ENCODE measurements at places on chromosomes 16 and 17.

DNA sequence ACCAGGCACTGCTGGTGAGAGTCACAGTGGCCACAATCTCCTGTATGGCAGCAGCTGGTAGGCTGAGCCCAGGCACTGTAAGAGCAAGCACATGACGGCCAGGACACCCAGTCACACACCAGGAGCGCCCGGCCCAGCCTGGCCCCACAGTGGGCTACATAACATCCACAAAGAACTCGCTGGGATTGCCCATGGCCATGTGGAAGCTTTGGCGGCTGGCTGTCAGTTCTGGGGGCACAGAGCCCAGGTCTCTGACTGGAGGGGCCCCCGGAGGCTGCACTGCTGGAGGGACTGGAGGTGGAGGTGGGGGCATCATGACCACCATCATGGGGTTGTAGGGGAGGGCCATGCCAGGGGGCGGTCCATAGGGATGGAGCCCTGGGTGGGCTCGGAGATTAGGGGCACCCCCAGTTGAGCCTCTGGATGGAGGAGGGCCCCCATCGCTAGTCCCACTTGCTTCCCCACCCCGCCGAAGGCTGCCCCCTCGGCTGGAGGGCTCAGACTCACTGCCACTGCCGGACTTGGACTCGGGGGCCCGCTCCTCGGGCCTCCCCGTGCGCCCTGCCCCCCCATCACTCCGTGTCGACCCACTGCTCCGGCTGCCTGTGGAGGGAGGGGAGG is 6.1 kb downstream of the ACADVL start:
- DNase-seq, result no peak

DNA sequence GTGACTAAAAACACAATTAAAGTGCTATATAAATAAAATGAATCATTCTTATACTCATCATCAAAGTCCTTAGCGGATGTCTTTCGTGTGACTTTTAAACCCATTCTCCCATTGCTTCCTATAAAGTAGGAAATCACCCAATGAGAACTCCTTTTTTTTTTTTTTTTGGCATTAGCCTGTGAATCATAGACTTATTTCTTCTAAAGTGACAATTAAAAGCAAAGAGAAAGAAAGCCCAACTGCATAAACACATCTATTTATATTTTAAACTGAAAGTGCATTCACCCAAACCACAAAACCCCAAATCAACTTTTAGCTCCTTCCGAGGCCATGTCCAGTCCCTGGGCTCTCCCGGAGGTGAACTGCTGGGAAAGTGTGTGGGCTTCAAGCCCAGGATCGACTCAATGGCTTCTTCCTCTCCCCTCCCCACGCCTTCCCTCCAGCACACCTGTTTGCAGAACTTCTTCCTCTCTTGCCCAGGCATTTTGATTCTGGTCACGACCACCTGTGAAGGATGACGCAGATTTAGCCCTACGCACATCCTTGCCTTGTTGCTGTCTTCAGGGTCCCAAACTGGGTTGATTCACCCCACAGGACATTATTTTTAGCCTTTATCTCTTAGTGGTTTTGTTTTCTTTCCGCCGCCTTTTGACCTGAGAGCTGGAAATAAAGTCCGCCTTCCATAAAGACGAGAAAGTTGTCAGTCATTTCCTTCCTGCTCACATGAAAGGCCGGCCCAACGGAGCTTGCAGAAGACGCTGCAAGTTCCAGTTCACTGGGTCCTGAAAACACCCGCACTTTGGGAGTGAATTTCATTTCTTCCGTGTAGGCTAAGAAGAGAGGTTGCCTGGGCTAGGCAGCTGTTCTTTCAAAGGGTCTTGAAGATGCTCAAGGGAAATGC is 166.8 kb downstream of the MAP2K6 start:
- DNase-seq, result no peak

DNA sequence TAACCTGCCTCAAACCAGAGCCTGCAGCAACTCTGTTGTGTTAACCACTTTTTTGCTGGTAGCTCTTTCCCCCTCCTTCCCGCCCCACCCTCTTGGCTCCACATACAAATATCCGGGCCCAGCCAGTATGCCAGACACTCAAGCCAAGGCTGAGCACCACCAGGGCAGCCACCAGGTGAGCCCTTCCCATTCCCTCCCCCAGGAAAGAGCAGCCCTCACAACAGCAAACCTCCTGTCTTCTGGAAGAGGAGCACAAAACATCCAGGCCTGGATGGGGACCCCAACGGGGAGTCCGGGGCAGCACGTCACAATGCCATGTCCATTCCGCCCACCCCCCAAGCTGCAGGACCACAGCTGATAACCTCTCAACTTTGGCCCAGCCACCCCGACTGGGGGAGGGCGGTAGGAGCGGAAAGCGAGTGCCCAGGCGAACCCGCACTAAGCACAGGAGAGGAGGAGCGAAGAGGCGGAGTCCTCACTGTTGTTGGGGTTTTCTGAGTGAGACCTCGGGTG is 757 bp downstream of the ORMDL3 start:
- DNase-seq, result no peak

DNA sequence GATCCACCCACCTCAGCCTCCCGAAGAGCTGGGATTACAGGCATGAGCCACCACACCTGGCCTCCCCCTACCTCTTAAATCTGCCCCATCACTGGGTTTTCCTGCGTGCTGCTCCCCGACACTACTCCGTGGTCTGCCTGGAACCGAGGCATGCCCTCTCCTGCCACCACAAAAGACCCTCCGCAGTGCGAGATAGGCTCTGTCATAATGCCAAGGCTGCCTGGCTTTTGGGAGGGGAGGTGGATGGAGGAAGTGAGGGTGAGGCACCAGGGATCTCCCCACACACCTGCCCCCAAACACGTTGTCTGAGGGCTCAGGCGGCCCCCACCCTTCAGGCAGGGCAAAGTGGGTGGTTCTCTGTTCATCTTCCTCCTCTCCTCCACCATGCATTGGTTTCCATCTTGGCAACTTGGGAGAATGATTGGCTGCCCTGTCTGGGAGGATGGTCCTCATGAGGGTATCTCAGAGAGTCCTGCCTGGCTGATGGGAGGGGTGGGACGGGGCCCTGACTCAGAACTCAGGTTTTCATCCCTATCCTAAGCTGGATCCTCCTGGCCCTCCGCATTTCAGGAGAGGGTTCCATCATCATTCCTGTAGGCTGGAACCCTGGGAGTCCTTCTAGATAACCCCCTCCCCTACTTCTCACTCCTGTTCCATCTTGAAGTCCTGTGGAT is 23.2 kb downstream of the IGFBP4 start:
- DNase-seq, result no peak

GRCh38 chr17:78598013-78598471 is 20.8 kb upstream of the DNAH17 start:
- no peak for DNase-seq
